ENCODE measurements at places on chromosomes 4 and X. TPM values are rescaled to one million over a fixed set of nuclear protein-coding genes. Genes with fewer than 3 reads are reported as not detected.
A peak's percentile ranks its signal among the peaks of the same experiment; 100 is the strongest.

DNA sequence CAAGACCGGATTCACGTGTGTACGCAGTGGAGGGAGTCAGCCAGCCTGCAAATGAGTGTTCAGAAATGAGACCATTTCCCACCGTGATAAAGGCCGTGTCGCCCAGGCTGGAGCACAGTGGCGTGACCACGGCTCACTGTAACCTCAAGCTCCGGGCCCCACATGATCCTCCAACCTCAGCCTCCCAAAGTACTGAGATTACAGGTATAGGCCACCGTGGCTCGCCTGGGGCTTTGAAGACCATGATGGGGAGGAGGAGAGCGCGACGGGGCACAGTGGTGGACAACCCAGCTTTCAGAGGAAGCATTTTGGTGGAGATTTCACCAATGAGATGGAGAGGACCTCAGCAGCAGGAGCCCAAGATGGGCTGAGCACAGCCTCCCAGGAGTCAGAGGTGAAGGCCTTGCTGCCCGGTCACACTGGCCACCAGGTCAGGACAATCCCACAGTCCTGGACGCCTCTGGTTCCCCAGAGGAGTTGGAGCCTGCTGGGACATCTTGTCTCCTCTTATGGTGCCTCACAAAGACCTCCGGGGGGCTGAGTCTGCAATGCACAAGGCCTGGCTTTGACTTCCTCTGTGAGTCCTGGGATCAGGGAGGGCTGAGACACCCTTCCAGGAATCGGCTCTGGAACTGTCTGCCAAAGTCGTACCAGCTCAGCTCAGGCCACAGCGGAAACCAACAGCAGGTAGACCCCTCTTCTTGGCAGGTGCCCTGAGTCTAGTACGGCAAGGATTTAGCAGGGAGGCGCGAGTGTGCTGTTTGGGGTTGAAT is 22.4 kb upstream of the MXD4 start:
- H3K36me3 ChIP-seq = no peaks in the 10 kb centered on the region

DNA sequence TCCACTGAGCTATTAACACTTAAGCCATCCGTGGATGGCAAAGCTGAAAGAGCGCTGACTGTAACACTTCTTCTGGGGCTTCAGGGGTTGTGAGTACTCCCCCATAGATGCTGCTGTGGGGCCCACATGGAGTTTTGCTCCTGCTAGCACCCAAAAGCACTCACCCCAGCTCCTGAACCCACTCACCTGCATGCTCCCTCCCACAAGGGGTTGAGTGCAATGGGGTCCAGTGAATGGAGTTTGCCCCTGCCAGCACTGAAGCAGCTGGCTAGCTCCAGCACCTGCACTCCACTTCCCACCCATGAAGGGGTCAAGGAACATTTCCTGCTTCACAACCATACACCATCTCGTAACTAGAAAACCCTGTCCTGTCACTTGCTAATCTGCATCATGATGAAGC is 78.9 kb downstream of the IL21 start:
- peak overlapping the region; percentile 52 for H3K4me3 ChIP-seq
- no peaks in the 10 kb centered on the region for H3K27me3 ChIP-seq
- H3K36me3 ChIP-seq = no peaks in the 10 kb centered on the region
- H3K4me1 ChIP-seq = peaks cover 93% of the 10 kb centered on the region

DNA sequence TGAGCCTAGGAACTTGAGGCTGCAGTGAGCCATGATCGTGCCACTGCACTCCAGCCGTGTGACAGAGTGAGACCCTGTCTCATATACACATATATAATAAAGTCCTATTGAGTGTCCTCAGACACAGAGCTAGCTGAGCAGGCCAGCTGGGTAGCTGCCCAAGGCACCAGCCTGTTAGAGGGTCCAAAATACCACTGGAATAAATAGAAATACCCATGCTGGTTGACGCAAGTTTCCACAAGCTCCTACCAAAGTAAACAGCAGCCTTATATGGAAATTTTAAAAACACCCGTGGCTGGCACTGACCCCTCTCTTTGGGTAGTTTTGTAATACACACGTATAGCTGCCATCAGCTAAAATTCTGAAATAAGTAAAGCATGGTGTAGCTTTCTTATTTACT is 348.6 kb downstream of the BCOR start:
- H3K27me3 ChIP-seq = no peaks in the 10 kb centered on the region
- H3K4me1 ChIP-seq = peaks cover 7% of the 10 kb centered on the region
- H3K4me3 ChIP-seq = no peak overlapping the region
- no peak for DNase-seq
- no peaks in the 10 kb centered on the region for H3K36me3 ChIP-seq

- DNase-seq = peak; percentile 40
- no peaks in the 10 kb centered on the region for H3K27me3 ChIP-seq
- peak overlapping the region; percentile 25 for H3K27ac ChIP-seq
- H3K4me1 ChIP-seq = peaks cover 31% of the 10 kb centered on the region
- no peaks in the 10 kb centered on the region for H3K36me3 ChIP-seq
Measured at GRCh38 chrX:39238006-39238405, 436.7 kb downstream of the MID1IP1 start.

Gene FOXP3
- 7.5 TPM for total RNA-seq

Gene ADH1C
- total RNA-seq = not detected

Gene STPG2
- not detected for total RNA-seq

All from activated naive CD4-positive, alpha-beta T cell treated with anti-CD3 and anti-CD28 coated beads for 36 hours (primary cell).